ENCODE measurements at places on chromosomes 4 and X.

GRCh38 chrX:149987613-149988012 lies 49.3 kb upstream of the EOLA2 start:
- no peak for DNase-seq

- no peak for DNase-seq
Observed at GRCh38 chr4:15336410-15337167, 91.2 kb upstream of the C1QTNF7 start.

DNA sequence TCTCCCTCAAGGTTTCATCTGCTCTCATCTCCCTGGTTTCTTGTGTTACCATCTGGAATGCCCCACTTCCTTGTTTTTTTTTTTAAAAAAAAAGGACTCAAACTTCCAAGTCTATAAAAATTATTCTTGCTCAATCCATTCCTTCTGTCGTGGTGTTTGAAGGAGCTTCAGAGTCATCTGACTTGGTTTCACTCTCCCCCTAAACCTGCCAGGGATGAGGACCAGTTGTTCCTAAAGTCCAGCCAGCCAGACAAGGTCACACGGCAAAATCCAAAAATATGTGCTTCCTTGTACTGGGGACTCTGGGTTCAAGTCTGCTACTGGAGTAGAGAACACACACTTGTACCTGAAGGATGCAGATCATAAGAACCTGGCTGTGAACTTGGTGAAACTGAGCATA lies 84.5 kb upstream of the GPM6B start:
- no peak for DNase-seq

- DNase-seq, result no peak
Observed at GRCh38 chr4:169225812-169226211, 44.9 kb downstream of the SH3RF1 start.

DNA sequence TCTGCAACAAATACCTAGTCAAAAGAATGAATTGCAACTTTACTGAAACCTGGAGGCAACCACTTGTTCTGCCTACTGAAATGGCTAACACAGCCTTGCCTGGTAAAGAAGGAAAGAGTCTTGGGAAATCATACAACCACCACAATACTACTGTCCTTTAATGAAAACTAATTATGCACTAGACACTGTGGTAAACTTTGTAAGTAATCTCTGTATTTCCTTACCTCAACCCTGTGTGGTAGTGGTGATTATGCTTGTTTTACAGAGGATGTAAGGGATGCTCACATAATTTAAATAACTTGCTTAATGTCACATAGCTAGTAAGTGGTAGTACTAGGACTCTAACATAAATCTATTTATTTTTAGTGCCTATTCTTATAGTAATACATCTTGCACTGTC lies 44.7 kb downstream of the TMEM156 start:
- DNase-seq, result no peak

GRCh38 chr4:118974758-118975157 lies 86.1 kb downstream of the SYNPO2 start:
- DNase-seq, result no peak

GRCh38 chrX:6095469-6095868 lies 133.2 kb downstream of the NLGN4X start:
- no peak for DNase-seq

DNA sequence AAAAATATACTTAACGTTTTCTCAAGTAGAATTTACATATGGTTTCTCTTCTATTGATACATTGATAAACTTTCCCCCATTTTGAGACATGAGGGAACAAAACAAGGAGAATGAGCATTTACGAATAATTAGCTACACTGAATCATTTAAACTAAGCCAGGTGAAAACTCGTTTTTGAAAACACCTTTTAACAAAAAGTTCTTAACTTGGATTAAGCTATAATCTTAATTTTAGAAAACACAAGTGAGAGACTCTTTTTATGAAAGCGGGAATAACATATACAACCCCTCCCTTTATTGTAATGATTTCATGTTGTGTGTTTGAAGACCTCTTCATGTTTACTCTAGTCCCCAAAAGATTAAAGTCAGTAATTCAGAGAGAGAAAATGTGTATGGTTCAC lies 20.1 kb downstream of the PDLIM3 start:
- DNase-seq, result no peak

Data from T follicular helper cell (primary cell).